ENCODE measurements at places on chromosomes 11 and 22. TPM values are rescaled to one million over a fixed set of nuclear protein-coding genes. Genes with fewer than 3 reads are reported as not detected.
A peak's percentile ranks its signal among the peaks of the same experiment; 100 is the strongest.

LRRC32 gene
- 3.6 TPM for total RNA-seq

SMTNL1 gene
- total RNA-seq: not detected

GRCh38 chr22:39212721-39213376 lies 31.9 kb downstream of the PDGFB start:
- DNase-seq: no peak

- no peak for DNase-seq
These were observed 72.1 kb upstream of the CD82 start for GRCh38 chr11:44493383-44493782.

POU2AF2 gene
- not detected for total RNA-seq

DNA sequence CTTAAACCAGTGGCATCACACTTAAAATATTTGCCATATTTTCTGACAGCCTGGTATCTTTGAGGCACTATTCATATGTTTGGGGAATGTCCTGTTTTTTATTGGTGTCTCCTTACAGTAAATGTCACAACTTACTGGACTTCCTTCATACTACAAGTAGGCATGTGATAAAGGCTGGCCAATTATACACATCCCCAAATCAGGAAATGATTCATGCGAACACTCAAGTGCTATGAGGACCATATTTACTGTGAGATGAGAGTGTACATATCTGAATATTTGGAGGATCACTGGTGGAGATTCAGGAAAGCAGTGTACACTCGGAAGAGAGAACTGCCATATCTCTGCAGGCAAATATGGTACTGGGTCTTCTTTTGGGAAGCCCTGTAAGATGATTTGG lies 913.8 kb upstream of the CHORDC1 start:
- DNase-seq: no peak

DNA sequence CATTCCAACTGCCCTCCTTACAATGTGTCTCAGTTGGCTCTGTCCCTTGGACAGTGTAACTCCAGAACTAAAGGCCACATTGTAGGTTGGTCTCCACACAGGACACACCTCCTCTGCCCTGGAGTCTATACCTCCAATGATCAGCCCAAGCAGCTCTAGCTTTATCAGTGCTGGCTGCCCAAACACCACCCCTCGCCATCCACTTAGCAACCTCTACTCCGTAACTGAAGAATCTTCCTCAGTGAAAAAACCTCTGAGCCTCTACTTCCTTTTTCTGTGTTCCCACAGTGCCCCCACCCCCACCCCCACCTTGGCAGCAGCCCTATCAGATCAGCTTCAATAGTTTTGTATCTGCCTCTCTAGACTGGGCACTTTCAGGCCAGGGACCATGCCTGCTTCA lies 33.4 kb downstream of the SERPINH1 start:
- no peak for DNase-seq

DNA sequence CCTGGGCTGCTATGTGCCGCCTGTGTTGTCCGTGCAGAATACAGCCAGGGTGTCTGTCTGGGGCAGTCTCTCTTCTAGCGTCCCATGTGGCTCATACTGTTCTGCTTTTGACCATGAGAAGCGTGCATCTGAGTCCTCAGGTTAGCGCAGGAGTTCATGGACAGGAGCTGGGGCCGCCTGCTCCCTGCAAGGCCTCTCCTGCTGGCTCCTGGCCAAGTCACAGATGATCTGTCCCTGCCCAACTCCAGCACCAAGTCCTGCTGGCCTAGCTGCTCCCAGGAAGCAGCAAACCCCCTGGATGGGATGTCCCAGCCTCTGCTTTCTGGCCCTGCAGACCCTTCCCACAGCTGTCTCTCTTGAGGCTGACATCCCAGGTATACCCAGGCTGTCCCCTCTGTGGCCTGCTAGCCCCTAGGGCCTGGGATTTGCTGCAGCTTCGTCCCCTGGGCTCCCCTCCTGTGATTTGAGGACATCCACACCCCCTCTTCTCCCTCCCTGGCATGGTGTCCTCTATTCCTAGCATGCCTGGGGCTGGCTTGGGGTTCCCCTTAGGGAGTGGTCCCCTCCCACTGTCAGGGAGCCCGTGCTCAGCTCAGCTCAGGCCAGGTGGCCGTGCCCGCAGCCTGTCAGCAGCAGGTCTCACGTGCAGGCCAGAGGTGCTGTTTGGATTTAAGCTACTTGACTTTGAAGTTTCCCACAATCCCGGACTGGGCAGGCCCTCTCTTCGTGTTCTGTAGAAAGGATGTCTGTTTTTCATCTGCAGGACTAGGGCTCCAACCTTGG lies 17.8 kb downstream of the PRR5 start:
- DNase-seq: no peak

GRCh38 chr22:48282804-48283203 lies 1520.4 kb downstream of the TBC1D22A start:
- no peak for DNase-seq

ABCC8 gene
- total RNA-seq: 29.0 TPM

DNA sequence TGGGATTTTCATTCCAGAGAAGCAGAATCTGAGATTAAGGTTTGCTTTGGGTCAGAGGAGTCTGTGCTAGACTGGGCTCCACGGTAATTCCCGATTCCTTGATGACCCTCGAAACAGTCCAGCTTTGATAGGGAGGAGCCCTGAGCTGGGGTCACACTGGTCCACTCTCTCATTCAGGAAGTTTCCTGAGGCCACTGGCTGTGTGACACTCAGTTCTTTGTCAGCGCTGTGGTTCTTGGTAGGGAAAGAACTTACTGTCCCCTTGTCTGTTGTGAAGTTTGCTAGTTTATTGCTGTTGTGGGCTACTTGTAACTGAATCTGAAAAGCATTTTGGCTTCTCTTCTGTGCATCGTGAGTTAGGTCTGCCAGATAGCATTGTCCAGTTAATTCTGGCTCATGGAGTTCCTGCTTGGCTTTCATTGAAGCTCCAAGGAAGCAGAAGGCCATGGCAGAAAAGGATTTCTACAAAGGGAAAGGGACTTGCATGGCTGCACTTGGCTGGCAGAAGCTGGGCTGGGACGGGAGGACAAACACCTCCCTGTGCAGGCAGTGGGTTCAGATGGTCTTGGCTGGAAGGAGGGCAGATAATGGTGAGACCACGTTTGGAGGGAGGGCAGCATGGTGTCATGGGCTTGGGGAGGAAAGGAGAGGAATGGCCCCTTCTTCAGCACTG lies 23.3 kb downstream of the BCR start:
- no peak for DNase-seq

DNA sequence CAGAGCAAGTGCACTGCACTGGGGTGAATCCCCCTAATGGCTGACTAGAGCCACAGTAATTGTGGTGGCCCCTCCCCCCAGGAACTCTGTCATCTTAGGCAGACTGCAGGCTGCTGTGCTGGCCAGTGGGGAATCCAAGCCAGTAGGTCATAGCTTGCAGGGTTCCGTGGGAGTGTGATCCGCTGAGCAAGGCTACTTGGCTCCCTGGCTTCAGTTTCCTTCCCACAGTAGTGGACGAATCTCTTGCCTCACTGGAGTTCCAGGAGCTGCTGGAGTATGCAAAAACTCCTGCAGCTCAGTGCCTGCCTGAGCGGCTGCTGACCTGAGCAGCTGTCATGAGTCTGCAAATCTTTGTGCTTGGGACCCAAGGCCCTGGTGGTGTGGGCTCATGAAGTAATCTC lies 13.2 kb downstream of the OOSP3 start:
- no peak for DNase-seq

OR5A1 gene
- not detected for total RNA-seq

DNA sequence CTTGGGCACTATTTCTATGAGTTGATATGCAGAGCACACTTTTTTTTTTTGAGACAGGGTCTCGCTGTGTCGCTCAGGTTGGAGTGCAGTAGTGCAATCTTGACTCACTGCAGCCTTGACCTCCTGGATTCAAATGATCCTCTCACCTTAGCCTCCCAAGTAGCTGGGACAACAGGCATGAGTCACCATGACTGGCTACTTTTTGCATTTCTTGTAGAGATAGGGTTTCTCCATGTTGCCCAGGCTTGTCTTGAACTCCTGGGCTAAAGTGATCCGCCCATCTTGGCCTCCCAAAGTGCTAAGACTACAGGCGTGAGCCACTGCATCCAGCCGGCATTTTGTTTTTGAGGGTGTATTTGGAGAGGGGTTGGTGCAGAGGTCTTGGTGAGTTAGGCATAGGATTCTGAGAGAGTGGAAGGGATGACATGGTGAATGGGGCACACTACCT lies 29.9 kb upstream of the MTCH2 start:
- DNase-seq: no peak

DNA sequence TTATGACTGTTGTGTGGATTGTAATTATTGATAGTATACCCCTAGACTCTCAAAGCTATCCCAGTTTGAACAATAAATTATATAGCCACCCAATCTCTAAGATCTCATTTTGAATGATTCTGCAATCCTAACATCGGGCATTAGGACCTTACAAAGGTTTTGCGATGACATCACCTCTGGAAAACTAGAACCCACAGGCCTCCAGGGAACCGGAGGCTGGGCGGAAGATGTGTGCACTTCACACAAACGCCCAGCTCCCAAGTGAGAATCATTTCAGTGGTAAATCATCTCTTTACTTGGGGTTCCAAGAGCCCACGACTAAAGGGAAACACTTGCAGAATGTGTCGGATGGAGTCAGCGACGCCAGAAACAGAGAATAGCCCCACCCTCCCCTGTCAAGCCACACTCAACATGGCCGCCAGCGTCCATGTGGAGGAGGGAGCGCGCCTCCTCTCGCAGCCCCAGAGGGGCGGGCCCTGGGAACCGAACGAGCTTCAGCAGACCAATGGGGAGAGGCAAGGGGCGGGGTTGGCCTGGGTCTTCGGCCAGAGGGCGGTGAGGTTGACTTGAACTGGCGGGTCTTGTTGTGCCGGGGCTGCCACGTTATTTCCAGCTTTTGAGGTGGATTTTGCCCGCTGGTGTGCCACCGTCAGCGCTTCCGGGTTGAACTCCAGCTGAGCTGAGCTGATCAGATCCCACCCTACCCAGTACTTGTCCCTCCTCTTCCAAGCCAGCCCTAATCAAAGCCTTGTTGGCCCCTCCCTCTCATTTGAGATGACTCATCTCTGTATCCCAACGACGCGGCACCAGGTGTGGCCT lies 8.4 kb upstream of the MRPL48 start:
- peak; percentile 99 for DNase-seq

FANCF gene
- total RNA-seq: 19.7 TPM

GRCh38 chr22:24446260-24446611 lies 18.8 kb downstream of the ADORA2A start:
- no peak for DNase-seq

DNA sequence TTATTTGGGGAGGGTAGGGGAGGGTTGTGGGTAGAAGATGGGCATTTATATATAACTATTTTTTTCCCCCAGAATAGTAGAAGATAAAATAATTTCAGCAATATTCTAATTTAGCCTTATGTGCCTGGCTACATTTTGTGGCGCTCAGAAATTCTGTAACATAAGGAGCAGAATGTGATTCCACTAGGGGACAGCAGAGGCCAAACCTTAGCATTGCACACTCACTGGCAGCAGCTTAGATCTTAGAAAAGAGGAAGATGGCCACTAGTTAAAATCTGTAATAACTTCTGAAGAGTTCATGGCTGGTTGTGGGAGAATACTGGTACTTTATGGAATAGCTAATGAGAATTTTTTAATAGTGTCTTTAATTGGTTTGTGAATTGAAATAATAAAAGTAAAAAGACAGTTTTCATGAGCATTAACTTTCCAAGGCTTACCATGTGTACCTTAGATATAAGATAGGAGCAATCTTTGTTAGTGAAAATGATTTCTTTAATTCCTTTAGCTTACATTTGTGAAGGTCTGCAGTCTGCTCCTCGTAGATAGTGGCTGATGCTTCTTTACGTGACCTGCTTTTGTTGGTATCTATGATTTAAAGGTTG lies 33.1 kb downstream of the DDX10 start:
- peak; percentile 68 for DNase-seq

GRCh38 chr11:45710561-45710960 lies 45.1 kb upstream of the CHST1 start:
- no peak for DNase-seq

DNA sequence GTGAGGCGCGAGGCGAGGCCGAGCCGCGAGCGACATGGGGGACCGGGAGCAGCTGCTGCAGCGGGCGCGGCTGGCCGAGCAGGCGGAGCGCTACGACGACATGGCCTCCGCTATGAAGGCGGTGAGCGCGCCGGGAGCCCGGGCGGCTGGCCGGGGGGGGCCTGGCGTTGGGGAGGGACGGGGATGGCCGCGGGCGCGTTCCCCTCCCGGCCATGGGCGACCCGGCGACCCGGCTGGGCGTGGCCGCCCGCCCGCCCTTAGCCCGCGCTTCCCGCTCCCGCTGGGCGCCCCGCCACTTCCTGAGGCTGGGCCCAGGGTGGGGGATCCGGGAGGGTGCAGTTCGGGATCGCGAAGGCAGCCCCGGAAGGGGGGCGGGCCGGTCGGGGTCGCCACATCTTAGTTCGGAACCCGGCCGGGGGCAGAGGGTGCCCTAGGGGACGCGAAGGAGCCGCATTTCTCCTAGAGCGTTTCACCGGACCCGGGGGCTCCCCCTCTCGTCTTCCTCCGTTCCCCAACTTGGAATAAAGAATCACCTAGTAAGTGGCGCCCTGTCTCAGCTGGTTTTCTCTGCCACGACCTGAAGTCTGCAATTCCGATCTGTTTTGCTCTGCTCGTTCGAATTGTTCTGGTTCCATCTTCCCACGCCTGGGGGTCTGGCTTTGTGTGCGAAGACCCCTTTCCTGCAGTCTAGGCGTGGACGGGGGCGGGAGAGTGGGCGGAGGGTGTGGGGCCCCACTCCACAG lies 536 bp downstream of the YWHAH start:
- DNase-seq: peak; percentile 56

GRCh38 chr22:16810188-16810802 lies 14.9 kb downstream of the XKR3 start:
- DNase-seq: no peak

GRCh38 chr11:104654181-104654813 lies 244.0 kb downstream of the CASP12 start:
- DNase-seq: no peak

MAPK12 gene
- total RNA-seq: 6.1 TPM

CCT8L2 gene
- not detected for total RNA-seq

GRCh38 chr11:70409871-70410270 lies 11.5 kb downstream of the CTTN start:
- no peak for DNase-seq

GRCh38 chr11:77108436-77108835 lies 5.8 kb downstream of the OMP start:
- DNase-seq: no peak

PRDM11 gene
- total RNA-seq: 10.9 TPM

DNA sequence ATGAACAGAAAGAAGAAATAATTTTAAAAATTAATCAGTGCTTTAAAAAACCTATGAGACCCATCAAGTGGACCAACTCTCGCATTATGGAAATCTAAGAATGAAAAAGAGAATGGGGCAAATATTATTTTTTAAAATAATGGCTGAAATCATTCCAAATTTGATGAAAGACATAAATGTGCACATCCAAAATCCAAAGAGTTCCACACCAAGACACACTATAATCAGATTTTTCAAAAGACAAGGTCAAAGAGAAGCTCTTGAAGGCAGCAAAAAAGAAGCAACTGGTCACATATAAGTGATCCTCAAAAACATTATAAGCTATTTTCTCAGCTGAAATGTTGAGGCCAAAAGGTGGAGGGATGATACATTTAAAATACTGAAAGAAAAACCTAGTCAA lies 85.3 kb downstream of the ARHGAP32 start:
- DNase-seq: no peak

BARX2 gene
- not detected for total RNA-seq

GRCh38 chr11:73121692-73122091 lies 20.4 kb downstream of the FCHSD2 start:
- DNase-seq: no peak

- DNase-seq: no peak
These were observed 489.7 kb downstream of the MIAT start for GRCh38 chr22:27146866-27147633.

- DNase-seq: no peak
These were observed 86.8 kb upstream of the TP53I11 start for GRCh38 chr11:45037434-45038005.

- no peak for DNase-seq
These were observed 58.5 kb downstream of the GUCY1A2 start for GRCh38 chr11:106959800-106960199.

- no peak for DNase-seq
These were observed 97.5 kb downstream of the LUZP2 start for GRCh38 chr11:24594401-24594800.

Measured in cerebellum (tissue), 4 donors.